ENCODE measurements at places on chromosomes 4 and X.
A peak's percentile ranks its signal among the peaks of the same experiment; 100 is the strongest.

DNA sequence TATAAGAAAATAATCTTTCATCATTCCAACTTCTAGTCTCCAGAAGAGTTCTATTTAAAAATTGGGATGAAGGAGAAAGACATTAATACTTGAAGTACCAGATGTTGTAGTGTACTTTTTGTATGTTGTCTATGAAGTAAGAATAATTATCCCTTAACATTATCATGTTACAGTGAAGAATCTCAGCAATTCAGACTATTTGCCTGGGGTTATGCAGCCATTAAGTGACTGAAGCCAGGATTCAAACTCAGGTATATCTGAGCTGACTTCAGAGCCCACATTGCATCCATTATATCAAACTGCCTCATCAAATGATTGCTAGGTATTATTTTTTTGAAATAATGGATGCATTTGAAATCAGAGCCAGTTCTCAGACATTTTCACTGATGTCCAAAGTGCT is 76.1 kb upstream of the FHDC1 start:
- no peak for DNase-seq

GRCh38 chr4:42638321-42638720 is 18.6 kb downstream of the ATP8A1 start:
- DNase-seq = no peak

GRCh38 chr4:72286185-72286584 is 254.4 kb downstream of the NPFFR2 start:
- DNase-seq = no peak

DNA sequence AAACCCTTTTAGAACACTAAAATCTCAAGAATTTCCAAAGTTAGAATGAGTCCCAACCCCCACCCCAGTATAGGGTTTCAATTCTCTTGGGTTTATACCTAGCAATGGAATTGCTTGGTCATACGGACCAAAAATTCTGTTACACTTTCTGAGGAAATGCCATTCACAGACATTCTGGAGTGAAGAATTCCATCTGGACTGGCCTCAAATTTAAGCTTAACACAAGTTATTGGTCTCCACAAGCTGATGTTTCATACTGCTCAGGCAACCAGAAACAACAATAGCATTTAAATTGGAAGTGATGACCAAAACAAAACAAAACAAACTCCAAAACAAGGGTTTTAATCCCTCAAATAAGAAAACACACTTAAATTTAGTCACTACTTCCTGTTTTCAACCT is 51.1 kb downstream of the GPC4 start:
- peak; percentile 18 for DNase-seq

- no peak for DNase-seq
These were observed 38.8 kb downstream of the GAB1 start for GRCh38 chr4:143375326-143376073.

Data from GM04503 (cell line).